ENCODE measurements at places on chromosomes 1 and 21.

- DNase-seq = no peak
Observed at GRCh38 chr1:156693848-156694689, 11.3 kb downstream of the CRABP2 start.

DNA sequence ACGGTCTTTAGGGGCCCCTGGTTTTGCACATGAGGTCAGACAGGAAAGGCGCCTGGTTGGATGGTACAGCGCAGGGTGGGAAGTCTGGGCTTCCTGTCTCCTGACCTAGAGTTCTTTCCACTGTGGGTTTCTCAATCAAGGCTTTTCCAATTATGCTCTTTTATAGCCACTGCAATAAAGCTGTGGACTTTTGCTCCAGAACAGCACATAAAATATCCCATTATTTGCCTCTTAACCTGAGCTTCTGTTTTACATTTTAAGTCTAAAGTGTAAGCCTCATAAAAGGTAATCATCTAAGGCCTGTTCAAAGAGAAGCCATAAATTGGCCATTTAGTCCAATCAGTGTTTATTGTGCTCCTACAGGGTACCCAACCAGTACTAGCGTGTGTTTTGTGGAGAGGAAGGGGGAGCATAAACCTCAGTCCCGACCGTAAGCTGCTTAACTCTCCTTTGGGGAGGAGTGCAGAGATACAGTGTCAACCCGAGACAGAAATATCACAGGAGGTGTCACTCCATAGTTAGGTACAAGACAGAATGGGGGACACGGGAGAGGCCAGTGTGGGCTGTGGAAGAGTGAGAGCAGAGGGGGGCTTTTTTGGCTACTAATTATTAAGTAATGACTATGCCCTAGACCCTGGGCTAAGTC is 270.0 kb downstream of the TRABD2B start:
- no peak for DNase-seq

DNA sequence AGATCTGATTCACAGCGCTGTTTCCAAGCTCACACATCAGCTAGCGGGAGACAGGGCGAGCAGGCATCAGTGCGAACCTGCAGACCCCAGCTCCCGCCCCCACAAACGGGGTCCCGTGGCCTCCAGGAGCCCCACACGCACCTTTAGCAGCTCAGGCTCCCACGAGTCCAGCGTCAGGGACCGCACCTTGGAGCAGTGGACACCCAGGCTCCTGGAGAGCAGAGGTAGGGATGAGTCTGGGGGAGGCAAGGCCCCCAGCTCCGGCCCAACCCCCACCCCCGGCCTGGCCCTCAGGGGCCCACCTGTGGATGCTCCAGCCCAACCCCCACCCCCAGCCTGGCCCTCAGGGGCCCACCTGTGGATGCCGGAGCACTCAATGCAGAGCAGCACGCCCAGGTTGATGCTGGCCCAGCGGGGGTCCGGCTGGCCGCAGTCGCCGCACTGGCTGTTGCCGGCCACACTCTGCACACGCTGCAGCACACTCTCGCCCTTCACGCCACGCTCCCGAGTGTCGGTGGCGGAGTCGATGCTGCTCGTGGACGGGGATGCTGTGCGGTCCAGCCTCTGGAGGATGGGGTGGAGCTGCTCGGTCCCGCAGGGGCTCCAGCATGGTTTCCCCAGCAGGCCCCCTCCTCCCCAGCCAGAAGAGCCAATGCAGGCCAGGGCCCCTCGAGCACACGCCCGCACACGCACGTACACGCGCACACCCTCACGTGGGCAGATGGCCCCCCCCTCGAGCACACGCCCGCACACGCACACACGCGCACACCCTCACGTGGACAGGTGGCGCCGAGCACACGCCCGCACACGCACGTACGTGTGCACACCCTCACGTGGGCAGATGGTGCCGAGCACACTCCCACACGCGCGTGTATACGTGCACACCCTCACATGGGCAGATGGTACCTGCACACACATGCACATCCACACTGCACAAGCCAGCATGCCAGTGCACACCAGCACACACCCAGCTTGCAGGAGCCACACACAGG is 11.4 kb downstream of the ACAP3 start:
- no peak for DNase-seq

GRCh38 chr1:225750420-225750819 is 27.2 kb upstream of the SRP9 start:
- no peak for DNase-seq

- DNase-seq = no peak
Observed at GRCh38 chr1:4317207-4317606, 337.2 kb upstream of the AJAP1 start.

- no peak for DNase-seq
Observed at GRCh38 chr1:64163431-64163830, 40.0 kb upstream of the UBE2U start.

DNA sequence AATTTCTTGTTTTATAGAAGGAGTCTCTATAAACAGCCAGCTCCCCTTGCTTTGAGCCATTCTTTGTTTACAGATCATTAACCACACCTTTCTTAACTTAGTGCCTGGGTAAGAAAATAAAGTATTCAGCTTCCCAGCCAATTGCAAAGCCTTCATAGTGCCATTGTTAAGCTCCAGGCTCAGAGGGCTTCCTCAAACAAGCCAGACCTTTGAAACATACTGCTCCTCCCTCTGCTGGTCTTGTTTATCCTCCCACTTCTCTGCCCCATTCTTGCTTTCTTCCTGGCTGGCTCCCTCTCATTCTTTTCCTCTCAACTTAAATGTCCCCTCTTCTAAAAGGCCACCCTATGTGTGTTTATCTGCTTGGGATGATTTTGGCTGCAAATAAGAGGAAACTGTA is 319.4 kb upstream of the ST6GALNAC5 start:
- no peak for DNase-seq

DNA sequence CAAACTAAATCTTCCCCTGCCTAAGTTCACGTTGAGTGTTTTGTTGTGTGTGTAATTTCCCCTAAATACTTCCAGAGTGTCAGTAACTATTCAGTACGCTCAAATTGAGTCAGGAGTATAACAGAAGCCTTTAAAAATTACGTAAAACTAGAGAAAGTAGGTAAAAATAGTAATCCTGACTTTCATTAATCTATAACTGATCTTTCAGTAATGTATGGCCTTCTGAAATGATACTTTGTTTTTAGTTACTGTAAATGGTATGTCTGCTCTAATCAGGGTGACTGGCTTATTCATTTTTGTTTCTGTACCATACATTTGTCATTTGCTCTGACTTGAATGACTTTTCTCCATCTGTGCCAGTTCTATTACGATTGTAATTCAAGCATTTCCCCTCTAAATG is 29.4 kb downstream of the MIER1 start:
- DNase-seq = no peak

GRCh38 chr1:66437136-66437401 is 96.9 kb upstream of the SGIP1 start:
- DNase-seq = no peak

GRCh38 chr1:219090607-219091006 is 83.1 kb upstream of the LYPLAL1 start:
- no peak for DNase-seq

DNA sequence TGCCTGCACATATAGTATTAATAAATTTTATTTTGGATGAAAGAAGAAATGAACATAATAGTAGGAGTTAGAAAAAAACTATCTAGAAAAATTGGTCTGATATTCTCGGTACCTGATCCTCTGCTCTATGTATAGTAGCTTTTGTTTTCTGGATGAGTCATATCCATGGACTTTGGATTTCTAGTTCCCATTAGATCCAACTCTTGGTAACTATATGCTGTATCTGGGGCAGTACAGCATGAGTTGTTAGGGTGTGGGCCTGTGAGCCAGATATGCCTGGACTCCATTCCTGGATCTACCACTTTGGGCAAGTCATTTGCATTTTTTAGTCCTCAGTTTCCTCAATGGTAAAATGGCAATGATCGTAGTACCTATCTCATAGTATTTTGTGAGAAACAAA is 372.2 kb upstream of the PKN2 start:
- no peak for DNase-seq

GRCh38 chr1:201363467-201363866 is 14.0 kb downstream of the TNNT2 start:
- no peak for DNase-seq

GRCh38 chr1:222043444-222044292 is 301.8 kb upstream of the DUSP10 start:
- DNase-seq = no peak

DNA sequence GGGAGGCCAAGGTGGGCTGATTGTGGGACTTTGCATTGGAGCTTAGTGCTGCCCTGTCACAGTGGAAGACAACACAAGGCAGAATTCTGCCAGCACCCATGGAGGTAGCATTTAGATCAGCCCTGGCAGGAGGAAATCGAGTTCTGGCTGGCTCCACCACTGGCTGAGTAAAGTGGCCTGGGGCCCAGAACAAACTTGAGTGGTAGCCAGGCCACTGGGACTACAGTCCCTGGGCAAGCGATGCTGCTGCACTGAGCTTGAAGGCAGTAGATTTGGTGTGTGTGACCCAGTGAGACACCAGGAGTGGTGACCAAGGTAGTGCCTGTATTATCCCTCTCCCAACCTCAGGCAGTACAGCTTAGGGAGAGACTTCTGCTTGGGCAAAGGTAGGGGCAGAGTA is 22.5 kb upstream of the UHMK1 start:
- no peak for DNase-seq

Data from glomerular endothelial cell (primary cell).